ENCODE measurements at places on chromosomes 4 and X. TPM values are rescaled to one million over a fixed set of nuclear protein-coding genes. Genes with fewer than 3 reads are reported as not detected.

SLC38A5 gene
- total RNA-seq, result 76.7 TPM

UGT2B10 gene
- not detected for total RNA-seq

F8 gene
- 1.1 TPM for total RNA-seq

SLC16A2 gene
- 3.5 TPM for total RNA-seq

MMGT1 gene
- 10.8 TPM for total RNA-seq

GLA gene
- 32.3 TPM for total RNA-seq

DNA sequence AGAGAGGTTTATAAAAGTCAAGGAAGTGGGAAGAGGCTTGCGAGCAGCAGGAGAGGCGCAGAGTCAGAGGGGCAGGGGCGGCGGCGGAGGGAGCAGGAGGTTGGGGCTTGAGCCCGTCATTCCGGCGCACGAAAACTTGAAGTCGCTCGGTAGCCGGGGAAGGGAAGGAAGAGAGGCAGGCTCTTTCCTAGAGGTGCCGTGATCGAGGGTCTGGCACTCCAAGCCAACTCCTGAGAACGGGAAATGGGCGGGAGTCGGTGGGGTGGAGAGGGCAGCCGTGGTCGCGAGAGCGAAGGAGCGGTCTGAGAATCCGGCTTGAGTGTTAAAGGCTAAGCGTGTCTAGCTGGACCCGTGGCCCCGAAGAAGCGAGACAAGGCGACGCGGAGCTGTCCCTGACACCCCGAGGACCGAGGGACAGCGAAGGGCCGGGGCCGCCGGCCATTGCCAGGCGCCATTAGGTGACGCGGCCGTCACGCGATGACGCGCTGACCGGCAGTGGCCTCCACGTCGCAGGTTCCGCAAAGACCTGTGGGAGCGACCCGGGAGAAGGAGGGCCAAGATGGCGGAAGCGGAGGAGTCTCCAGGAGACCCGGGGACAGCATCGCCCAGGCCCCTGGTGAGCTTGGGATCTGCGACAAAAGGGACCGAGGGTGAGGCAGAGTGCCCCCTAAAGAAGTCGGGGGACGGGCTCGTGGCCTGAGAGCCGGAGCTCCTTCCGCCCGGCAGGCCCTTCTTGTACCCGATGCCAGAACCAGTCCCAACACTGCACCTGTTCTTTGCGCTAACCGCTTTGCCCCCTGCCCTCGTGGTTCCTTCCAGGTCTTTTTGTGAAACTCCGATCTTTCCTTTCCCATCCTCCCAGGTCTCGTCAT is at the start of gene YIPF6:
YIPF6 (plus strand) TSS at position 544 of the 872 bp plus-strand sequence; CDS start at position 560, 16 bp downstream.
- peak; percentile 68 for DNase-seq

DNA sequence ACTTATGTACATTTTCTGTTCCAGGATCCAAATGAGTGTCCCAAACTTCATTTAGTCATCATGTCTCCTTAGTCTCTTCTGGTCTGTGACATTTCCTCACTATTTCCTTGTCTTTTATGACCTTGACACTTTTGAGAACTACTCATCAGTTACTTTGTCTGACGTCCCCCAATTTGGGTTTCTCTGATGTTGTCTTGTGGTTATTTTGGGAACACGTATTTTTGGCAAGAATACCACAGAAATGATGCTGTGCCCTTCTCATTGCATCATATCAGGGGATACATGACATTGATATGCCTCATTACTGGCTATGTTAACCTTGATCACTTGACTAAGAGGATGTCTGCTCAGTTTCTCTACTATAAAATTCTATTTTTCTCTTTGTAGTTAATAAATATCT is 308.8 kb downstream of the ZNF674 start:
- DNase-seq, result no peak

- DNase-seq, result no peak
Observed at GRCh38 chr4:3486541-3487540, 23.7 kb downstream of the DOK7 start.

DNA sequence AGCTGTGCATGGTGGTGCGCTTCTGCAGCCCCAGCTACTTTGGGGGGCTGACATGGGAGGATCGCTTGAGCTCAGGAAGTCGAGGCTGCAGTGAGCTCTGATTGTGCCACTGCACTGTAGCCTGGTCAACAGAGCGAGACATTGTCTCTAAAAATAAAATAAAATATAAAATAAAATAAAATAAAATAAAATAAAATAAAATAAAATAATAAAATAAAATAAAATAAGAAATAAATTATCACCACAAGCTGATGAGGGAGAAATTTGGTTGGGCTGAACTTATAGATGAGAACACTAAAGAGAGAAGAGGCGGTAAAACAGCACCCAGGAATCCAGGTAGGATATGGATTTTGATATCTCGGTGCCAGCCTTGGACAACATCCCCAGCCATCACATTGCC is 933.7 kb downstream of the NLGN4X start:
- no peak for DNase-seq

GRCh38 chr4:6337331-6337935 is 67.8 kb downstream of the WFS1 start:
- DNase-seq, result no peak

DNA sequence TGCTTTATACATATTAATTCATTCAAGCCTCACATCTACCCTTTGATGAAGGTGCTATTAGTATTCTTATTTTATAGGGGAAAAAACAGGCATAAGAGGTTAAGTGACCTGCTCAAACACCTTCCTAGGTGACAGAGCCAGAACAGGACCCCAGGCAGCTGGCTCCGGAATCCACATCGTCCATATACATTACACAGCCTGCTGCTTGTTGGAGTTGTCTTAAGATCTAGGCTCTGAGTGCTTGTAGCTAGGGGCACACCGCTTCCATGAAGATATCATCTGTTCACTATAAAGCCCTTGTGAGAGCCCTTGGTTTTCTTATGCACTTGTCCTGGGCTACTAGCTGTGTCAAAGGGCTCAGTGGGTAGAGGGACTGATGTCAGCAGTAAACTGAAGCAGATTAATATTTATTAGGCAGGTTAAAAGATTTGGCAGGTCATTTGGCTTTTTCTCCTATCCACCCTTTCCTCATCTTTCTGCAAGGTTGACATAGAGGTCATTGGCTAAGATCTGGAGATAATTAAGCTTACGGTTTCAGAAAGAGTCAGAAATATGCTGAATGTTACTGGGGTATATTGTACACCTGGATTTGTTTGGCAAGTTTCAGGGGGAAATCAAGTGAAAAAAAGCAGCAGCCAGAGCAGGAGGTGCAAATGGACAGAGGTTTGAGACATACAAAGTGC is 195.4 kb downstream of the SOWAHB start:
- no peak for DNase-seq

DNA sequence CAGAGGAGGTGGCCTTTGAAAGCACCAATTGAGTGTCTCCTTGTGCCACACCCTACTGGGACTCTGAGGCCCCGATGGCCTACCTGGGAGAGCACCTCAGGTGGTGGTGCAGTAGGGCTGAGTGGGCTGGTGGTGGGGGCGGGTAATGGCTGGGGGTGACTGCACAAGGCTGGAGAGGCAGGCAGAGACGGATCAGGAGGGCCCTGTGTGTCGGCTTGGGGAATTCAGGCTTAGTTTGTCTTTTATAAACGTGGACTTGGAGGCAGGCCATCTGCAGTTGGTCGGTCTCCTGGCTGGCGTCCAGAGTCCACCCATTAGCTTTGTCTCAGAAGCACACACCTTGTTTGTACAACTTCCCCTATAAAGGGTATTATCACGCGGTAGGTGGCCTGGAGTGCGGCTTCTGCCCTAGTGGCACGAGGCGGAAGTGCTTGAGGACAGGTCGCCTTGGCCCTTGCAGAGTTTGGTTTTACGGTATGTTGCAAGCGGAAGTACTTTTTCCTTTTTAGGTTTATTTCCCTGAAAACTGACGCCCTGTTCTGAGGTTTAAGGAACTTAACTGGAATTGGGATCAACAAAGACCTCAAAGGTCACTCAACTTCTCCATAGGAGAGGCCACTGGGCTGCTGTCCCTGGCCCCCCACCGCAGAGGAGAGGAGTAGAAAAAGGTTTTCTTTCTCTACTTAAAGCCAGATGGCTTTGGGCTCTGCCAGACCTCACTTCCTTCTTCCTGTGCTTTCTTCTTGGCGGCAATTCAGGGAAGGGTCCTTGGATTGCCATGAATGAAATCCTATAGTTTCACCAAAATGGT is 8.0 kb downstream of the TBC1D14 start:
- DNase-seq, result no peak

DNA sequence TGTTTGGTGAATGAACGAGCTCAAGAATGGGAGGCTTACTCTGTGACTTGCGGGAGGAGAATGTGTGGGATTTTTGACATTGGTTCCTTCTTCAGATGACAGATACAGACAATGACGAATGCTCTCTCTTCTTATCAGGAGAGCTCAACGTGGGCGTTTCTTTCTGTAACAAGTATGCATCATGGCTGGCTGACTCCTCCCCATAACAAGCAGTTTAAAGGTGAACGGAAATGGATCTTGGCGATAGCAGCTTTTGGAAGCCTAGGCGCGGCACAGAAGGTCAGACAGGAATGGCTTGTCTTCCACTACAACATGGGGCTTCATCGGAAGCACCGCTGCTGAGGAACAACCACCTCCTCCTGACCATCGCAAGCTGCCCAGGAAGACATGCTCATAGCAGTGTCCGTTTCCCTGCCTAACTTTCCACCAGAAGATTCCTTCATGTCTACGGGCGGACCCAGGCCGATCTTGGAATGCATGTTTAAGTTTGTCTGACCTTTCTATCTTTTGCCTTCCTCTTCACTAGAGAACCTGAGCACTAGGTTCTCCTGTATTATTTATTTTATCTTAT is 18.3 kb upstream of the ACSL1 start:
- DNase-seq, result no peak

GRCh38 chr4:42543762-42544161 is 113.1 kb downstream of the ATP8A1 start:
- no peak for DNase-seq

GRCh38 chrX:2596045-2596444 is 95.0 kb upstream of the CD99 start:
- no peak for DNase-seq

- no peak for DNase-seq
Observed at GRCh38 chr4:145734576-145735346, 54.8 kb downstream of the C4orf51 start.

DNA sequence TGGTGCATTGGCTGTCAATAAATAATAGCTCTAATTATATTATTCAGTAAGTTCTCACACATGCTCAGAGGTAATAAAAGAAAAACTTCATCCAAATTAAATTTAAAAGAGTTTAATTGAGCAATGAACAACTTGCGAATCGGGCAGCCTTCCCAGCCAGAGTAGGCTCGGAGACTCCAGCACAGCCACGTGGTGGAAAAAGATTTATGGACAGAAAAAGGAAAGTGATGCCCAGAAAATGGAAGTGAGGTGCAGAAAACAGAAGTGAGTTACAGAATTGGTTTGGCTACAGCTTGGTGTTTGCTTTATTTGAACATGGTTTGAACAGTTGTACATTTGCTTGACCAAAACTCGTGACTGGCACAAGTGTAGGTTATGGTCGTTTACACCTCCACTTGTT is 13.6 kb upstream of the BOD1L1 start:
- DNase-seq, result no peak

DNA sequence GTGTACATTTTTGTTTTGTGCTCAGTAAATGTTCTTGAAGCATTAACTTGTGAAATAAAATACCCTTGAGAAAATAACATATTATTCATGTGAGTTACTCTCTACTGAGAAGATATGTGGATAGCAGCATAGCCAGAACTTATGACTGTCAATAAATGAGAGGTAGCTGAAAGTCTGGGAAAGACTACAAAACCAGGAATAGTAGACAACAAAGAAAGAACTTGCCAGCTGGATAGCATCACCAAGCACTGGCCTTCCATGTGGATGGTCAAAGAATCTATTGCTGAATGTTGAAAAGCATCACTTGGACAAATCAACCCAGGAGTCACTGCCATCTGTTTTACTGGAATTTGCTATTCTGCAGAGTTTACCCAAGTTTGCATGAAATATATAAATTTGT is 650.0 kb upstream of the HTR2C start:
- no peak for DNase-seq

- no peak for DNase-seq
Observed at GRCh38 chr4:23686169-23686897, 203.5 kb downstream of the PPARGC1A start.

GRCh38 chrX:30246769-30247489 is at the start of gene MAGEB1:
Gene MAGEB1 (plus strand): TSS chrX:30247146. CDS start chrX:30250494, 3,348 bp downstream.
- DNase-seq, result no peak

DNA sequence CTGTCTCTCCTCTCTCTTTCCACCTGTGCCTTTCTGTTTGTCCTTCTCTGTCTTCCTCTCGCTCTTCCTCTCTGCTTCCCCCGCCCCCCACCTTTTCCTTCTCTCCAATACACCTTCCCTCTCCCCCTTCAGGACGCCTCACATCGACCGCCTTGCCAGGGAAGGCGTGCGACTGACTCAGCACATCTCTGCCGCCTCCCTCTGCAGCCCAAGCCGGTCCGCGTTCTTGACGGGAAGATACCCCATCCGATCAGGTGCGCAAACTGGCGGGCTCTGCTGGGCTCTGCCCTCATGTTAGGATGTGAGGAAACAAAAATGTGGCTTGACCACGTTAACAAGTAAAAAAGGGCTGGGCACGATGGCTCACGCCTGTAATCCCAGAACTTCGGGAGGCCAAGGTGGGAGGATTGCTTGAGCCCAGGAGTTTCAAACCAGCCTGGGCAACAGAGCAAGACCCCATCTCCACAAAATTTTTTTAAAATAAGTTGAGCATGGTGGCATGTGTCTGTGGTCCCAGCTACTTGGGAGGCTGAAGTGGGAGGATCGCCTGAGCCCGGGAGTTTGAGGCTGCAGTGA is 35.2 kb downstream of the ARSF start:
- DNase-seq, result no peak

- DNase-seq, result no peak
Observed at GRCh38 chr4:25608644-25609043, 47.0 kb upstream of the SLC34A2 start.

DNA sequence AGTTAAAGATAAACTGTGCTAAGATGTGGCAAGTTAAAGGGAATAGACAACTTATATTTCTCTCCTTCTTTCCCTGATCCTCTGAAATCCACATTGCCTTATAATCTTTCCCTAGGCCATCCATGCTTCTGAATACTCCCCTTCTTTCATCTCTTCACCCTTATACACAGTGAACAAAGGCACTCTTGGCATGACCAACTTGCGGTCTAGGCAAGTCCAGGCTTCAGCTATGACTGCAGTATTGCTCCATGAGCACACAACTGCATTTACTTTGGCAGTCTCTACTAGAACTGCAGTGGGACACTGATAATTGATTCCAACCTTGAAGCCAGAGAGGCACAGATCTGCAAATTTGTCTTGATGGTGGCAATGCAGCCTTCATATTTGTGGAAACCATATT is 24.2 kb upstream of the UBA6 start:
- no peak for DNase-seq

DNA sequence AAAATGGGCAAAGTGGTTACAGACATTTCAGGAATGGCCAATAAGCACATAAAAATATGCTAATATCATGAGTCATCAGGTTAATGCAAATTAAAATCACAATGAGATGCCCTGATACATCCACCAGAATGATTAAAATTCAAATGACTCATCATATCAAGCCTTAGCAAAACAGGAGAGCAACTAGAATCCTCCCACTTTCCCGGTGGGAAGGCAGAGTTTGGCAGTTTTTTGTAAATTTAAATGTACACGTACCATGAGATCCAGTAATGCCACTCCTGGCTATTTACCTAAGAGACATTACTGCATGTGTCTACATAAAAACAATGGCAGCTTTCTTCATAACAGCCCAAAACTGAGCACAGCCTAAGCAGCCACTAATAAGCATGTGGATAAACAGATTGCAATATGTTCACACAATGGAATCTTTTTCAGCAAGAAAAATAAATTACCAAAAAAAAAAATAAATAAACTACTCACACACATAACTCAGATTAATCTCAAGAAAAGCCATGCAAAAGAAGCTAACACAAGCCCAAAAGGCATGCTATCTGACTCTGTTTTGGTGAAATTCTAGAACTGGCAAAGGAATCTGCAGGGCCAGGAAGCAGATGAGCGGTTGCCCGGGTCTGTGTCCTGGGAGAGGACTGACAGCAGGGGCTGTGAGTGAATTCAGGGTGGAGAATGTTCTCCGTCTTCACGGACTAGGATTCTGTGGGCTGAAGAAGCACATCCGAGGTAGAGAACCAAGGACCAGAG is 48.8 kb downstream of the AFAP1 start:
- no peak for DNase-seq

All from hematopoietic multipotent progenitor cell (in vitro differentiated cells).